ENCODE measurements at places on chromosomes 3 and 15.

GRCh38 chr3:42511736-42512135, 9.3 kb downstream of the VIPR1 start:
- DNase-seq, result no peak

DNA sequence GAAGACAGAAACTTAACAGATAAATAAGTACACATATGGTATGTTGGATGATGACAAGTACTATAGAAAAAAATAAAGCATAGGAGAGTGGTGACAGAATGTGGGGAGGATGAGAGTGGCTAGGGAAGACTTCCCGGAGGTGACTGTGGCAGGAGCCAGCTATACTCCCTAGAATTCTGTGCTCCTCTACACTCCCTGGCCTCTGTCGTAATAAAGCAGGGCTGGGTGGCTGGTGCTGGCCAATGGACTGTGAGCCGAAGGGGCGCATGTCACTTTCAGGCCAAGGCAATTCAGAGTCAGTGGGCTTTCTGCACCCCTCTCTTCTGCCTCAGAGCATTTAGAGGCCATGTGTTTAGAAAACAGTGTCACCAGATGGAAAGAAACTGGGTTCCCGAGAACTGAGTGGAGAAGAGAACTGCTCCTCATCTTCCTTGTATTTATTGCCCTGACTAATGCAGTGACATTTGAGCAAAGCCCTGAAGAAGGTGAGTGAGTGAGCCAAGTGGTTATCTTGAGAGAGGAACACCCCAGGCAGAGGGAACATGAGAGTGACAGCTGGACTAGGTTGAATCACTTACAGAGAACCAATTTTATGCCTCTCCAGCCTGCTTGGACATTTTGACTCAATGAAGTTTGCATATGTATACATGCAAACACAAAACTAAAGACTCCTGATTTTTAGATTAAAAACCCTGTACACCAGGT, 5.2 kb upstream of the VPS8 start:
- DNase-seq, result no peak

GRCh38 chr3:31932990-31933389, 48.1 kb downstream of the OSBPL10 start:
- no peak for DNase-seq

- DNase-seq, result no peak
Observed at GRCh38 chr3:101964861-101965260, 115.5 kb downstream of the NFKBIZ start.

- no peak for DNase-seq
Observed at GRCh38 chr3:31713816-31714215, 181.1 kb downstream of the STT3B start.

GRCh38 chr3:53092216-53092615, 38.0 kb downstream of the RFT1 start:
- no peak for DNase-seq

GRCh38 chr3:65888196-65888595, 150.5 kb downstream of the MAGI1 start:
- no peak for DNase-seq

DNA sequence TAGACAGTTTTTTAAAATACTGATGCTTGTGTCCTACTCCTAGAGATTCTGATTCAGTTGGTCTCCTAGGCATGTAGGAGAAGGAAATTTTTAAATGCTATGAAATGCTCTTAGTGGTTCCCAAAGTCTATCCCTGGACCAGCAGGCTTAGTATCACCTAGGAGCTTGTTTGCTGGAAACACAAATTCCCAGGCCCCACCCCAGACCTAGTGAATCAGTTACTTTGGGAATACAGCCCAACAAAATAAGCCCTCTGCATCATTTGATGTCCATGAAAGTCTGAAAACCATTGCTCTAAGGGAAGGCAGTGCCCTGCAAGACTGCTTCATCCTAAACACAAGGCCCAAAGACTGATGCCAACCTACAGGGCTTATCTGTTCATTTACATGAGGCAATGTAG, 36.3 kb downstream of the CCNL1 start:
- no peak for DNase-seq

- DNase-seq, result peak; percentile 97
Observed at GRCh38 chr3:189457201-189457607, 174.0 kb upstream of the TP63 start.

GRCh38 chr3:98972155-98972554, 70.7 kb upstream of the DCBLD2 start:
- DNase-seq, result peak; percentile 92

DNA sequence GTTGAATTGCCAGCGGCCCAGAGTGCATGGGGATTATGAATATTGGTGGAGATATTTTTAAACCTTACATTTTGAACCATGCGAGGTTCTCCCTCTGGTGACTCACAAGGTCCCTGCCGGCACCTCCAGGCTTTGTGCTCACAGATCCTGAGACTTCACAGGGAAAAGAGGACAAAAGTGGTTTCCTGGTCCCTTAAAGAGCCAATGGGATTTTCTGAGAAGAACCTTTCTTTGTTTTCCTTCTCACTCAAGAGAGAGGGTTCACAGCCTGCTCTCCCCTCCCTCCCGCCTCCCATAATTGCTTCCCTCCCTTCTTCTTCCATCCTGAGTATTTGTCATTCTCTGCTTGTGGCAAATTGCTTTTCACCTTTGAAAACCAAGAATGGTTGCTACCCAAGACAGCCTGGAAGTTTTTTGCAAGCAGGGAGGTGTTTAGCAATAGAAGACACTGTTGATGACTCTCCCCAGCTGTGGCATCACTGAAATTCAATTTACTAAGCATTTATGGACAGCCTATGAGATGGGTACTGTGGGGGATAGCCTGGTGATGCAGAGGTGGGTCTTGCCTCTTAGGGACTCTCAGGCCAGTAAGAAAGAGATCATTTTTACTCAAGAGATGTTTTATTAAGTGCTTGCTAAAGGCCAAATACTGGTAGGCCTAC, 76.6 kb downstream of the CPN2 start:
- peak; percentile 46 for DNase-seq

GRCh38 chr3:31240466-31240865, 292.3 kb upstream of the STT3B start:
- no peak for DNase-seq

DNA sequence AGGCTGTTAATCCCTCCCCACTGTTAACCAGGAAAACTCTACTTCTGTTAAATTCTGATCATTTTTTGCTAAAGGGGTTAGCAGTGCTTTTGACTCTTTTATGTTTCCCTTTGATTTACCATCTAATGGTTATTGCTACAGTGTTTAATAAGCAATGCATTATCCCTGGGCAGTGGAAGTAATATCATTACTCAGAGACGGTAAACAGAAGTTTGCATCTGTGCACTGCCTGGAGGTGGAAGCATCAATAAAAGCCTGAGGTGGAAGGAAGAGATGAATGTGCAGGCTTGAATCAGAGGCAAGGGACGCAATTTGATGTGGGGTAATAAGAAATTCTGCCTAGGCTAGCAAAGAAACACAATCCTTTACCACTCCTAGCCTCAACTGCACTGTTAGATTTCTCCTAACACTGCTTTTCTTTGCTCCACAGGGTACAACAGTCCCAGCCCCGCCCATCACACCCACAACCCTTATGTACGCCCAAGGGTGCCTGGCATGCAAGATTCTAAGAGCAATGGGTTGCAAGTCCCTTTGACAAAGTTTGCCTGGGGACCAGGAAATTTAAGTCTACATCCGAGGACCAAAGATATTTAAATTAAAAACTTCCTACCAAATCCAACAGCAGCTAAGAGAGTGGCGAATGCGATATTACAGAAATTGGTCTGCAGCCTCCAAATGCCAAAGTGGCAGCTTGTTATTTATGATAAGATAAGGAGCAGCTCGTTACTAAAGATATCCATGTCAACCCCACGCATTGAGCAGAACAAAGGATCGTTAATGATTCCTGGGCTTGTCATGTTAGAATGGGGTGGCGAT, 261.4 kb downstream of the FHIT start:
- DNase-seq, result no peak

DNA sequence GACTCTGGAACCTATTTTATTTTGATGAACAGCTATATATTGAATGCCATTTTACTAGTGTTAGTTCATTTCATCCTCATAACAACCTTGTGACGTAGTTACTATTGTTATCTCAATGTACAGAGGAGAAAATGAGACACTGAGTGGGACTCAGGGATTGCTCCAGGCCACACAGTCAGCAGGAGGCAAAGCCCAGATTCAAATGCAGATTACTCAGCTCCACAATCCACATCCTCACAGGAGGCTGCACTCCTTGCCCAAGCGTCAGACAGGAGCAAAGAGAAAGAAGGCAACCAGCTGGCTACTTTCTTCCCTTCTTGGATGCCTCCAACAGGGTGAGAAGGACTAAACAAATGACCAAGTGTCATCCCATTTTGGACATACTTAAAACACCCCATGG, 92.0 kb upstream of the CCDC54 start:
- DNase-seq, result peak; percentile 38

DNA sequence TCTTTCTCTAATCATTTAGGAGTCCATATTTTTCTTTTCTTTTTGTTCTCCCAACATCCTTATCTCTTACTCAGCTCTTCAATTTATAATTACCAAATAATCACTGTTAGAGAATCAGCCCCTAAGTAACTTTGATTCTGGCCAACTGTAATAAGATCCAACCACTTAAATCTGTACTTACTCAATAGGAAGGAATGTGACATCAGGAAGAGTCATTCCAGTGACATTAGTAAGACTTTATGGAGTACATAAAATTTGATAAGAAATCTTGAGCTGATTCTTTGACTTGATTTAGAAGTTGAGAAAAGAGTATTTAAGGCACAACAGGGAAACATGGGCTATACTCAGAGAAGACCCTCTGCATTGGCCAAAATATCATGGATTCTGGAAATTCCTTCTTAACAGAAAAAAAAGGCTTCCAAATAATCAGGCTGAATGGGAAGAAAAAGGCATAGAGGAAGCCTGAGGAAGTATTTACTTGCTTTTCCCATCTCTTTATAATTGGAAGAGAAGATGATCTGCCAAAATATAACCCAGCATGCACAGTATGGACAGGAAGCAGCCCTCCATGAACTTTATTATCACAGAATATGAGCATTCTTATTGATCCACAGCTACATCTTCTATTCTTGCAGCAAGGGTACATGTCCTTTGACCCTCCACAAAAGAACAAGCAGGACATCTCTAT, 289.7 kb upstream of the TPRG1 start:
- DNase-seq, result peak; percentile 90

GRCh38 chr15:55218056-55218455, 21.3 kb upstream of the RSL24D1 start:
- DNase-seq, result no peak

GRCh38 chr15:96297783-96298182, 32.7 kb upstream of the NR2F2 start:
- DNase-seq, result no peak

DNA sequence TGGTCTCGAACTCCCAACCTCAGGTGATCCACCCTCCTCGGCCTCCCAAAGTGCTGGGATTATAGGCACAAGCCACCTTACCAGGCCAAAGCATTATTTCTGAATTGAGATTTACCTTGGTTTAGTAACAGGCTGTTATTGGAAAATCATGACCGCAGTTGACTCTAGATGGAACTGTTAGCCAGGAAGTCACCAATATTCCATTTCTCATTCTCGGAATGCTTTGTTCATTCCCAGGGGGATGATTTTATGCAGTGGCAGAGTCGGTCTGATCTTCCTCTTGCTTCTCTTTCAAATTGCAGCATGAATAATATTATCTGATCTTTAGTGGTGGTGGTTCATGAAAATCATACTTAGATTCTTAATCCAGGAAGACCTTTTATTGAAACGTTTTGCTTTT, 195.5 kb upstream of the MBNL1 start:
- peak; percentile 13 for DNase-seq

- peak; percentile 20 for DNase-seq
Observed at GRCh38 chr15:67303490-67304363, 49.1 kb downstream of the IQCH start.

DNA sequence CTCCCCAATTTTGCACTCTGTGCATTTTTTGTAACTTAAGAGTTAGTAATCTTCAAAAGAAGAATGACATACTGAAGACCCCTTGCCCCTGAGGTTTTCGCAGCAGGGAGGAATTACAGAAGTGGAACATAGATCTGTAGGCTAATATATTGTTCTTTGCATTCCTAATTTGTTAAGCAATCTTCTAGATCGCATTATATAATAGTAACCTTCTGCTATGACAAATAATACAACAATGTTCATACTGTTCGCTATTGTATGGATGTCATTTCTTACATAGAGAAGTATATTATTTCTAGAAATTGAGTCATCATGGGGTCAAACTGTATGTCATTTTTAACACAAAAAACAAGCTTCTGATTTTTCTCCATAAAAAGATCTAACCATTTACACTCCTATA, 95.8 kb upstream of the TGFBR2 start:
- no peak for DNase-seq

- no peak for DNase-seq
Observed at GRCh38 chr3:185746470-185746869, 78.4 kb downstream of the IGF2BP2 start.
